GDM1 (cell line): ENCODE measurements at places on chromosomes 4 and X.
A peak's percentile ranks its signal among the peaks of the same experiment; 100 is the strongest.

GRCh38 chr4:76681996-76682395 is 215.9 kb downstream of the SOWAHB start:
- no peak for DNase-seq

DNA sequence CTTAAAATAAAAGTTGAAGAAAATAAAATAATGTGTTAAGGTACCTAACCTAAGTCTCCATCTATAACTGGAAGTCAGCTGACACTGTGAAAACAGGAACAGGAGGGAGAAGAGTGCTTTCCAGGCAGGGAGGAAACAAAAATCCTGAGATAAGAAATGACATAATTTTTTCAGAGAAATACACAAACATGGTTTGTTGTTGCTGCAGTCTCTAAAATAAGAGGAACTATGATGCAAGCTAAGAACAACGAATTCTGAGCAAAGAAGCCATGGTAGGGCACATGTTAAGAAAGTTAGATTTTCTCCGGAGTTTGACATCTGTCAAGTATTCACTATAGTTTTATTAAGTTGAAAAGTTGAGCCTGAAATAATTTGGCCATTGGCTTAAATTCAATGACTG is 26.9 kb downstream of the PAPSS1 start:
- DNase-seq, result no peak

DNA sequence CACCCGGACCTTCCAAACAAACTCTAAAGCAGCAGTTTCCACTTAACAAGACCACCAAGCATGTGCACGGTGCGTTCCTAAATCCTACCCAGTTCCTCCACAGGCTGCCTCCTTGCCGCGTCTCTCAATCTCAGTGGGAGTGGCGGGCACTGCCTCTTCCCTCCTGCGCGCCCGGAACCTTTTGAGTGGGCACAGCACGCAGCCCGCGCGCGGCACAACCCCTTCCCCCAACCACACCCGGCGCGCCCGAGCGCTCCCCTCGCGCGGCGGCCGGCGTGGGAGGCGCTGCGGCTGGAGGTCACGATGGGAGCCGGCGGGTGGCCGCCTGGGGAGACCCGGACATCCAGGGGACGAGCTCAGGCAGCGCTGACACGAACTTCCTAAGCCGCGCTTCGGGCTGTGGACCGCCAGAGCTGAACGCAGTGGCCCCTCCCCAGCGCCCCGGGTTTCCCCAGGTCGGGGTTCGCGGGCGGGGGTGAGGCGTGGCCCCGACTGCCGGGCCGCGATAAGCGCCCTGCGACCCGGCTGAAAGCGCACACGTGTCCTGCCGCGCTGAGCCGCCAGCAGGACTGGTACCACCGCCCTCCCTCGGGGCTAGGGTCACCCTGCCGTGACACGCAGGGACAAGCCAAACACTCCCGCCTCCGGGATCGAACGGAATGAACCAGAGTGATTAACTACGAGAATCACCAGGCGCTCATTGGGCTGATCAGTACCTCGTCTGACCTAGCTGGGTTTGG is at the start of gene ABCG2:
ABCG2 (minus strand) TSS at position 151 of the 740 bp plus-strand sequence. CDS start 18,644 bp downstream, outside the sequence.
- DNase-seq, result peak; percentile 8

GRCh38 chr4:122990891-122991290 is 68.5 kb upstream of the NUDT6 start:
- DNase-seq, result no peak

GRCh38 chr4:95363966-95364365 is 184.8 kb downstream of the UNC5C start:
- DNase-seq, result no peak

- no peak for DNase-seq
Observed at GRCh38 chr4:30818541-30818940, 98.4 kb downstream of the PCDH7 start.

DNA sequence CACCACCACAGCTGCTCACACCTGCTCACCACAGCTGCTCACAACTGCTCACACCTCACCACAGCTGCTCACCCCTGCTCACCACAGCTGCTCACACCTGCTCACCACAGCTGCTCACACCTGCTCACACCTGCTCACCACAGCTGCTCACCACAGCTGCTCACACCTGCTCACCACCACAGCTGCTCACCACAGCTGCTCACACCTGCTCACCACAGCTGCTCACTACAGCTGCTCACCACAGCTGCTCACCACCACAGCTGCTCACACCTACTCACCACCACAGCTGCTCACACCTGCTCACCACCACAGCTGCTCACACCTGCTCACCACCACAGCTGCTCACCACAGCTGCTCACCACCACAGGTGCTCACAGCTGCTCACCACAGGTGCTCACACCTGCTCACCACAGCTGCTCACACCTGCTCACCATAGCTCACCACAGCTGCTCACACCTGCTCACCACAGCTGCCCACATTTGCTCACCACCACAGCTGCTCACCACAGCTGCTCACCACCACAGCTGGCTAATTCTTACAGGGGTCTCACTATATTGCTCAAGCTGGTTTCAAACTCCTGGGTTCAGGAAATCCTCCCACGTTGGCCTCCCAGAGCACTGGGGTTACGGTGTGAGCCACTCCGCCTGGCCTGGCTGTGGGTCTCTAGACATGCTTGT is 30.4 kb upstream of the CPLX1 start:
- DNase-seq, result no peak

GRCh38 chrX:52265713-52266112 is 81.0 kb downstream of the MAGED4 start:
- no peak for DNase-seq

DNA sequence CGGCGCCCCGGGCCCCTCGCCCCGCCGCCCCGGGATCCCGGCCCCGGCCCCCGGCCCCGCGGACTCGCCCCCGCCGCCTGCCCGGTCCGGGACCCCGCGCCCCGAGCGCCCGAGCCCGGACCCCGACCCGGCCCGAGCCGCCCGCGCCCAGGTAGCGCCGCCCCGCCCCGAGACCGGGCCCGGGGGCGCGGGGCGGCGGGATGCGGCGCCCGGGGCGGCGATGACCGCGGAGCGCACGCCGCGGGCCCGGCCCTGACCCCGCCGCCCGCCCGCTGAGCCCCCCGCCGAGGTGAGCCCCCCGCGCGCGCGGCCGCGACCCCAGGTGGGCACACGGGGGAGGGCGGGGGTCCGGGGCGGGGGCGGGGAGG is 224 bp downstream of the FGFRL1 start:
- no peak for DNase-seq

DNA sequence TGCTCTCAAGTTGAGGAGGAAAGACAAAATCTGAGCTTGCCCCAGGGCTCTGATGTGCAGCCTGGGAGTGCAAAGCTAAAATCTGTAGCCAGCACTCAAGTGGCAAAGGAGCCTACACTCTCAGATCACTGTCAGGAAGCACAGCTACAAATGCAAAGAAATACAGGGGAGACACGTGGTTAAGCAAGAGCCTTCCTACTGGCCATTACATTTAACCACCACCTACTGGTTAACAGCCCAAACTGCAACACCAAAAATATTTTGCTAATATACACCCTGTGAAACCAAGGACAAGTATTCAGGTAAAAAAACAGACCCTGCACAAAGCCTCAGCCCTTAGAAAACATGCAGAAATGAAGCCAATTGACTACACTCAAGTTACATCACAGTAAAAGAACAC is 170.4 kb upstream of the FGF16 start:
- DNase-seq, result no peak

DNA sequence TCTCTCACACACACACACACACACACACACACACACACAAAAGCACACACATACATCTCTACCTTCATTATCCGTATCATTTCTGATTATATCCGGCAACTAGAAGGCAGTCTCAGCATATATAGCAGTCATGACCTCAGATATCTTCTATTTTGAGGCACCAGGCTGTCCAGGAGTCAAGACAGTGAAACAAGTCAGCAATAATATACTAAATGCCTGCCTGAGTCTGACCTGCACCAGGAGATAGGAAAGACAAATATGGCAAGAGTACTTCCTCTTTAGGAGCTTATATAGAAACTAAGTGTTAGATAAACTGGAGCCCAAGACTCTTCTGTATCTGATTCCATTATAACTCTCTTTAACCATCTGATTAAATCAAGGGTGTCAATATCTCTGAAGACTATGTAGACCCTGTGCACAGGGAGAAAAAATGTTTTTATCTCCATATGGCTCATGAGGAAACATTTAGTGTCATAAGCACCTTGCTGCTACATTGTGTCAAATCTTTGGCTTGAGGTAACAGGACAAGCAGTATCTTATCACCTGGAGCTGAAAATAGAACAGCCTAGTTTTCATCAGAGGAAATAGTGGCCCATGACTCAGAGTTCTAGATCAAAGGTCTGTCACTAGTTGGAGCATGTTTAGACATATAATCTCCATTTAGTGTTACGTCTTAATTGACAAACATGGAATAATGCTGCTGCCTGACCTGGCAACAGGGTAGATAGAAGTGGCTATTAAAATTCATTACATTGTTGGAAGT is 27.0 kb upstream of the FAM47B start:
- no peak for DNase-seq

- DNase-seq, result no peak
Observed at GRCh38 chr4:112144546-112145325, 518 bp upstream of the FAM241A start.

DNA sequence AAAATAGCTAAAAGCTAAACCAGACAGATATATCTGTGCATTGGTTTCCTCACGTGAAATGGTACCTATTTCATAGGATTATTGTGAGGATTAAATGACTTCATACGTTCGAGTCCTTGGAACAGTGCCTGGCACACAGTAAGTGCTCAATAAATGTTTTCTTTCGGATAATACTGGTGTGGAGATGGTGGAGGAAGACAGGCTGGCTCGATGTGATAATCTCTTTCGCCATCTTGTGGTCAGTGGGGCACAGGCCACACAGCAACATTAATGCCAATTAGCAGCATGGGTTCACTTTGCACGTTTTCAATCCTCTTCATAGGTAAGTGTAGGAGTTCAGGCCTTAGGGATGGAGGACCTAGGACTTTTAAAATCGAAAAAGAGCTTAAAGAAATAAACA is 9.3 kb downstream of the PAGE4 start:
- DNase-seq, result no peak

DNA sequence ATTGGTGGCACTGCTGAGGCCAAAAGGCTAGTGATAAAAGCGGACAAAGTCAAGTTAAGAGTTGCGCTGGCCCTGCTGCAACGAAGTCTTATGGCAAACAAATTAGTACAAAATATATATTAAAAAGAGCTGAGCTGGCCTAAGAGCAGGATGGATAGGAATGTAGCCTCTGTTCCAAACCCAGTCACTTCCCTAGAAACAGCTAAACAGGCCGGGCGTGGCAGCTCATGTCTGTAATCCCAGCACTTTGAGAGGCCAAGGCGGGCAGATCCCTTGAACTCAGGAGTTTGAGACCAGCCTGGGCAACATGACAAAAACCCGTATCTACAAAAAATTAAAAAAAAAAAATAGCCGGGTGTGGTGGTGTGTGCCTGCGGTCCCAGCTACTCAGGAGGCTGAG is 32.4 kb upstream of the UGDH start:
- no peak for DNase-seq

GRCh38 chr4:6633091-6633906 is 7.2 kb upstream of the MRFAP1 start:
- DNase-seq, result no peak

DNA sequence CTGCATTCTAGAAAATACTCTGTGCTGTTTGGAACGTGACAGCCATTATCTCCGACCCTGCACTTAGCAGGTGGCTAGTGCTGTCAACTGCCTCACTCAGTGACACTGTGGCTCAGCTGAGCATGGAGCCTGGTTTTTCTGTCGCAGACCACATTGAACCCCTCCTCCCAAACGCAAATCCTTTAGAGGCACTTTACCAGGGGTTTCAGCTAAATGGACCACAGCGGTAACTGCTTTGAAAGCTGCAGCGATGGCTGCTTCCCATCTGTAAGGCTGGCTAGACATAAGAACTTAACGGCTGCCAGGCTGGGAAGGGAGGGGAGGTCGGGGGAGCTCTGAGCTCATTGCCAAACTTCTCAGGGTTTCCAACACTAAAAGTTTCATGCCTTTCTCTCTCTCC is 8.1 kb downstream of the SLC34A2 start:
- DNase-seq, result no peak

- no peak for DNase-seq
Observed at GRCh38 chrX:47390780-47391179, 20.4 kb downstream of the ZNF157 start.

- no peak for DNase-seq
Observed at GRCh38 chr4:28250646-28251045, 1390.0 kb downstream of the STIM2 start.

- no peak for DNase-seq
Observed at GRCh38 chr4:154192585-154192984, 299.0 kb downstream of the DCHS2 start.

DNA sequence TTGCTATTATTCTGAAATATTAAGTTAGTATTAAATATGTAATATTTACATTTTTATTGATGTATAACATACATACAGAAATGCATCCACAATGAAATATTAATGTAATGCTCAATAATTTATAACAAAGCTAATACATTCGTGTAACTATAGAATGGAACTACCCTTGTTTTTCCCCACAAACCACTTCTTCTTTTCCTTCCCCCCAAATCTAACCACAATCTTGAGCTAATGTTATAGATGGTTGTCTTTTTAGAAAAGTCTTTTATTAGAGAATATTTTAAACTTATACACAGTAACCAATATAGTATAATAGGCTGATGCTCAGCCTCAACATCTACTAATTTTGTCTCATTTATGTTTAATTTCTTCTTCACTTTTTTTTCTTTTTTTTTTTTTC is 4.5 kb upstream of the ZNF732 start:
- DNase-seq, result no peak

- no peak for DNase-seq
Observed at GRCh38 chrX:6708041-6708440, 173.1 kb upstream of the VCX3A start.

DNA sequence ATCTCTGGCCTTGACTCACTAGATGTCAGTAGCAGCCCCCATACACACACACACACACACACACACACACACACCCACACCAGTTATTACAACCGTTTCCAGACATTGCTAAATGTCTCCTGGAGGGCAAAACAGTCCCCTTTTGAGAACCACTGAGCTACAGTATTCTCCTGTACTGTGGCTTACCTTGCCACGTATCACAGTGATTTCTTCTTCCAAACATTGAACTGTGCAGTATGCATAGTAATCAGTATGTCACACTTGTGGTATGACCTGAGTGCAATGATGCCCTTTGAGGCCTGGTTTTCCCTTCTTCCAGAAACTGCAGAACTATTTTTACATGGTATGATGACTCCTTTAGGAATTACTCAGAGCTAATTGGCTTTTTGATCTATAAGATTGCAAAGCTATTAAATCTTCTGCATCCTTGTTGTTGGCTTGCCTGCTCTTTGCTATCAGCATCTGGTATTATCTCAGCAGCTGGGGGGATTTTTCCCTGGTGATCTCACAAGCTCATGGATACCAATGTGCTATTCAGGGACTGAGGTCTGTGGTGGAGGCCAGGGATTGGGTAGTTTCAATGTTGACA is 3.6 kb upstream of the THOC2 start:
- no peak for DNase-seq

GRCh38 chr4:40264995-40265909 is 68.4 kb downstream of the RHOH start:
- peak; percentile 79 for DNase-seq
